ENCODE measurements at places on chromosomes 12 and 14.

GRCh38 chr12:47602325-47602724 lies 103.5 kb downstream of the RPAP3 start:
- DNase-seq = no peak

DNA sequence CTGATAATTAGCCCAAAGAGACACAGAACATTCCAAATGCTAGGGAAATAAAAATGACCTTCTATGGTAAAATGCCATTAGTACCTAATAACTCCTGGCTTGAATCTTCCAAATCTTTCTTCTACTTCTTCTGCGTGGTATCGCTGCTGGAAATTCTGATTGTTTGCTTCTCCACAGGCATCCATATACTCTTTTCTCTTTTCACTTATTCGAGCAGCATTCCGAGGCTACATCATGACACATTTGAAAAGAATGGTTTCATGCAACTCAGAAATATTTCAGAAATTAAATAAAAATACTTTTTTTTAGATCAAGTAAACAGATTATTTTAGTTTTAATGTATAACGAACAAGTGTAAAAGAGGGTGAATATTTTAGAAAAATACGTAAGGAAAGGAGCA lies 18.9 kb downstream of the ZCCHC8 start:
- DNase-seq = no peak

DNA sequence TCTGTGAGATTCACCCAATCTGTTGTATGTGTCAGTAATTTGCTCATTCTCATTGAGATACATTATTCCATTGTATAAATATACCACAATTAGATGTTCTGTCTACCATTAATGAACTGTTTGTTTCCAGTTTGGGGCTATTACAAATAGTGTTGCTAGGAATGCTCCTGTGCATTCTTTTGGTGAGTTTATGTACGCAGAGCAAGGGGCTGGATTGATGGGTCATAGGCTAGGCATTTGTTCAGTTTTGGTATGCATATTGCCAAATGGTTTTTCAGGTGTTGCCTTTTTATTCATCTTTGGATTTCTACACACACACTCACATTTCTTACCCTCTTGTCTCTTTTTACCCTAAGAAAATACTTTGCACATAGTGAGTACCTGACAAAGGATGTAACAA lies 93.4 kb downstream of the GPATCH2L start:
- DNase-seq = no peak

DNA sequence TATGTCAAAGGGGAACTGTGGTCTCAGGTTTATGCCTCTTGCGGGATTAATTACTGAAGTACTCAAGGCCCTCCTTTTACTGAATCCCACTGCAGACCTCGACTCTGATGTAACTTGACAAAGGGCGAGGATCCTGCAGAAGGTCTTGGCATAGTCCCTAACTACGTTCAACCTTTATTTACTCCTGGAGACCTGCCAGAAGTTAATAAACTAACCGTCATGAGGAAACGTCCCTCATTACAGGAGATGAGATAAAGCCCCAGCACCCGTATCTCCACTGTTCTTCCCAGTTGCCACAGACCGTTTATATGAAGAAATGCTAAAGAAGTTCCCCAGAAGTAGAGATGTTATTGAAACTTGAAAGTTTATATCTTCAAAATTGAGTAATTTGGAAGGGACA lies 190.9 kb downstream of the ETV6 start:
- DNase-seq = no peak

DNA sequence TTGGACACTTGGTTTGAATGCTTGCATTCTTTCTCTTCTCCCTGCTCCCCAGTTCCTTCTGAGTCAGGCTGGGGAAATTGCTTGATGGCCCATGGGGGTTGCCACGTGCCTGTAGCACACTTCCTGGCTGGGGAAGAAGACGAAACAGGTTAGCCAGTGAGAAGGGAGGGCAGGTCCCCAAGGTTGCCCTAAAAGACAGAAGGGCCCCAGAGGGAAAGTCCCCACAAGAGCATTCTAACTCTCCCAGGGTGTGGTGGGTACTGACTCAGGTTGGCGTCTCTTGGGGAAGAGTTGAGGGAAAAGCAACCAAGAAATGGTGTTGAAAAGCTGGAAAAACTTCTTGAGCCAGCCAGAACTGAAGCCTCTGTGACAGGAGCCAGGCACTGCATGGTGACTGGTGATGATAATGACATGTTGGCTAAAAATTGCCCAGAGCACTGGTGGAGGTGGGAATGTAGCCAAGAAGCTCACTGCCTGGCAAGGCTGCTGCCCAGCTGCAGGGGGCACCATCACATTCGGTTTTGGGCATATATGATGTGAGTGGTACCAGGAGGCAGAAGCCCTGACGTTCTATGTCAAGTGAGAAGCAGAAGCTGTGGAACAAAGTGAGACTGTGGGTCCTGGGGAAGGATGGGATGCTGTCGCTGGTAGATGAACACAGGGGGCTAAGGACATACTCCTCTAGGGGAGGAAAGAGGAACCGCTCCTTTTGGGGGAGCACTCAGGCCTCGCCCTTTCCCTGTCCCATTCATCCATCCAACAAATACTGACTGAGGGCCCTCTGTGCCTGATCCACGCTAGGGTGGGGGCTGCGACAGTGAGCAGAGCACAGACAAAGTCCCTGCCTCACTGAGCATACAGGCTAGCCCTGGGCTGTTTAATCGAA lies 8.1 kb upstream of the RABGGTA start:
- DNase-seq = no peak

All from tibial nerve (tissue), 4 donors.